ENCODE measurements at places on chromosomes 1 and 21.

DNA sequence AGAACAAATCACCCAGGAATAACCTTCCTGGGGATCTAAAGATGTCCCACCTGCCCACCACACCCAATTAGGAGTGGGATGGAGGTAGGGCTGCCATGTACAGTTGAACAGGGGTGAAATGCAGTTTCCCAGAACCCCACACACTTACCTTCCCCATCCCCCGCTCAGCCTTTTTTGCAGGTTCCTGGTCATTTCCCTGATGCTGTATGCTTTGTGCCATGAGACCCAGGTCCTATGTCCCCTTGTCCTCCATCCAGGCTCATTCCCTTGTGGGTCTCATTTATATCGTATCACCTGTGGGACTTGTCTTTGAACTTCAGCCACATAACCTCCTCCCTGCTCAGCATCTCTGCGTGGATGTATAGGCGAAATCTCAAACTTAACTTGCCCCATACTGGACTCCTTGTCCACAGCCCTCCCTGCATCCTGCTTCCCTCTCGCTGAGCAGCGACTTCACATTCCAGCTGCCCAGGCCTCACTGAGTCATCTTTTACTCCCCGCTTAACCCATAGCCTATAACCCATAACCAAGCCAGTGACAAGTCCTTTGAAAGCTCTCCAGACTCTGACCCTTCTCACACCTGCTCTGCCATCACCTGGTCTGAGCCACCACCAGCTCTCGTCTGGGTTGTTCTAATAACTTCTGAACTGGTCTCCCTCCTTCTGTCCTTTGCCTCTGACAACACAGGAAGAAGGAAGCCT, 4.7 kb downstream of the LDLRAD2 start:
- DNase-seq: peak; percentile 46

GRCh38 chr1:228975238-228975907, 240.1 kb downstream of the RHOU start:
- DNase-seq: no peak

DNA sequence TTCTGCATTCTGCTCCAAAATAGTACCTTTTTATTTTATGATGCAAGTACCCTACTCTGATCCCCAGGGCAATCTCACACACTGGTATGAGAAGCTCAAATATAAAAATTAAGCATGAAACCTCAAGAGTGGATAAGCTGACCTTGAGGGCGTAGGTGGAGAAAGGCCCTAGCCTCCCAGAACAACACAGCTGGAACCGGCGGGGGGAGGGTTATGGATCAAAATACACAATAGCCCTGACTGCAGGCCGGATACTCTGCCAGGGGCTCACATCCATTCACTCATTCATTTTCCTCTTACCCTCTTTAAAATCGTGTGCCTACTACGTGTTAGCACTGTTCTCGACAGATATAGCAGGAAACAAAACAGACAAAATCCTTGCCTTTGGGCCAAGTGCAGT, 32.8 kb upstream of the ECE1 start:
- peak; percentile 63 for DNase-seq

DNA sequence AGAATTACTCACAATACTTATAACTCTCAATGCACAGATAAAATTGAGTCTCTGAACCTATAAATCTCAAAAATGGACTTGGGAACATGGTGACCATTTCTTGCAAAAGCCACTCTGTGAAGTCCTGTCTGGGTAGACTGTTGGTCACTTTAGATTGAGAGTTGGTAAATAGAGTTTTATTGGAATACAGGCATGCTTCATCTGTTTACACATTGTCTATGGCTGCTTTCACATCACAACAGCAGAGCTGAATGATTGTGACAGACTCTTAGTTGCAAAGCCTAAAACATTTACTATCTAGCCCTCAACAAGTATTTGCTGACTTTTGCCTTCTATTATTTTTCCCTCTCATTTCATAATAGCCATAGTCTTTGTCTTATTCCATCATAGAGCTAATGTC, 24.1 kb upstream of the ASPM start:
- DNase-seq: no peak

GRCh38 chr21:15084668-15085067, 19.9 kb upstream of the NRIP1 start:
- no peak for DNase-seq

GRCh38 chr1:159554696-159555095, 18.9 kb upstream of the OR10J5 start:
- no peak for DNase-seq

GRCh38 chr1:42168763-42169162, 4.2 kb upstream of the GUCA2A start:
- DNase-seq: no peak

GRCh38 chr1:19289244-19289643, 674 bp upstream of the AKR7A3 start:
- no peak for DNase-seq

GRCh38 chr21:36813052-36813451, 114.1 kb downstream of the SIM2 start:
- DNase-seq: peak; percentile 44

GRCh38 chr21:33384841-33385331, 18.3 kb upstream of the IFNGR2 start:
- no peak for DNase-seq

DNA sequence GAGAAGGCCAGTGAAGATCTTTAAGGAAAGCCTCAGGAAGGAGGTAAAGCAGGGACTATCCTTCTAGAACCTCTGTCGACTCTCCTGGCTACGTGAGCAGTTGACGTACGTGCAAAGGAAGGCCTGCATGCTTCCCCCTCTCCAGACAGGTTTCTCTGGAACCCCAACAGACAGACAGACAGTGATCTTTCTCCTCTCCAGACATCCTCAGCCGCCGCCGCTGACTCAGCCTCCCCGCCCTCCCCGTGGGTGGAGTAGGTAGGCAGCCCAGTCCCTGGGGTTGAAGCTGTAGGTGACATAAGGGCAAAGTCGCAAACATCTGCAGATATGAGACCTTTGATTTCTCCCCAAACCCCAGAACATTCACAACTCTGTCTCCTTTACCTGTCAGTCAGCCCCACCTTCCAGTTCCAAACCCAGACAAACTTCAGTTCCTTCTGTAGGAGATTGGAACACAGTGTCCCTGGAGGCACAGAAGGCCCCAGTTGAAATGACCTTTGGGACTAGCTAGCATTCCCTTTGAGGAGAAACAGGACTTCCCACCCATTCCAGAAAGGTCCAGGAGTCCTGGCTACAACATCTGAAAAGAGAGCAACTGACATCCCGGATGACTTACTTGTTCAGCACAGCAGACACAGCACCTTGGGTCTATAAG, 146.0 kb upstream of the JUN start:
- no peak for DNase-seq

- DNase-seq: no peak
Observed at GRCh38 chr1:88399690-88400089, 284.4 kb upstream of the PKN2 start.

GRCh38 chr1:230463760-230464159, 37.6 kb upstream of the PGBD5 start:
- DNase-seq: no peak

DNA sequence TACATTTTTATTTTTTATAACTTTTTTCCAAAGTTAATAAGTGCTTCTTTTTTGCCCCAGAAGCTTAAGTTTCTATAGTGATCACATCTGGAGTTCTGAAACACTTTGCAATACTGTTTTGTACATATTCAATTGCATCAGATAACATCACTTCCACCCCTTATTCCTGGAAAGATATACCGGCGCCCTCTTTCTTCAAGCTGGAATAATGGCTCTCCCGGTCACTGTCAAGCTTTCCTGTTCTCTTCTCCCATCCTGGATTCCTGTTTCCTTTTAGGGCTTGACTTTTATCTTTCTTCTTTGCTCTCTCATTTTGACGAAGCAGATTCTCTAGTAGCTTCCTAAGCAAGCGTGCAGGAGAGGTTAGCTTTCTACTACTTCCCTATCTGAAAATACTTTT, 1866.8 kb downstream of the MRPL39 start:
- DNase-seq: no peak

GRCh38 chr1:228488125-228488817, 1.1 kb downstream of the RNF187 start:
- no peak for DNase-seq

GRCh38 chr1:68344208-68344607, 105.5 kb downstream of the RPE65 start:
- DNase-seq: no peak

DNA sequence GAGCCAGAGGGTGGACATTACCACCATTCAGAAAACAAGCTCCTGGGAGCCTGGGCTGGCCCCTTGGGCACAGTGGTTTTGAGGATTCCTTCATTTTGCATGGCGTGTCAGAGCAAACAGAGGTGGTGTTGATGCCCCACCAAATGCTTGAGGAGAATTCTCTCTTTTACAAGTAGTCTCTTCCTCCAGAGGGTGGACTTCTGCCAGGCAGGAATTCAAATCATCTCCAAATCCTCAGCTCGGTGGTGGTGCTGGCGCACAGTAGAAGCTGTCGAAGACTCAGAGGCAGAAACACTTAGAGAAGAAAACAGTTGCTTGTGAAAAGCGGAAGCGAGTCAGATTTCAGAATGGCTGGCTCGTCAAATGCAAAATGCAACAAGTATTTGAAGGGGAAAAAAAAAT, 3.4 kb upstream of the CHI3L1 start:
- no peak for DNase-seq

GRCh38 chr1:83676106-83676505, 322.8 kb downstream of the TTLL7 start:
- DNase-seq: no peak

DNA sequence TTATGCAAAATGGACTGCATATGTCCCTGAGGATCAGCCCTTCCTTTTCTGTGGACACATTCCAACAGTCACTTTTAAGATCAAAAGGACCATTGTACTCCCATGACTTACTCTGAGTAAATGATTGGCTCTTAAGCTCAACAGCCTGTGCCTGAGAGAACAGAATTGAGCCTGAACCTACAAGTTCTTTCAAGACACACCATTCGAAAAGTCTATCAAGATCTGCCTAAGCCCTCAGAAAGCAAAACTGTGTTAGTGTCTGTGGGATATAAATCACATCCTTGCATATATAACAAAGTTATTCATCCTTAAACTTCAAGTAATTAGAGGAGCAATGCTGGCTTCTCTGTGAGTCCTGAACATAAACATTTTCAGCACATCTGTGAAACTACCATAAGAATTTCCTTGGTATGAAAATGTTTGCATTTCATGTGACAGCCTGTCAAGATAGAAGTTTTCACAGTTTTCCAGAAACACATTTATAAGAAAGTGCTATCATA, 41.6 kb downstream of the PCNX2 start:
- DNase-seq: no peak

DNA sequence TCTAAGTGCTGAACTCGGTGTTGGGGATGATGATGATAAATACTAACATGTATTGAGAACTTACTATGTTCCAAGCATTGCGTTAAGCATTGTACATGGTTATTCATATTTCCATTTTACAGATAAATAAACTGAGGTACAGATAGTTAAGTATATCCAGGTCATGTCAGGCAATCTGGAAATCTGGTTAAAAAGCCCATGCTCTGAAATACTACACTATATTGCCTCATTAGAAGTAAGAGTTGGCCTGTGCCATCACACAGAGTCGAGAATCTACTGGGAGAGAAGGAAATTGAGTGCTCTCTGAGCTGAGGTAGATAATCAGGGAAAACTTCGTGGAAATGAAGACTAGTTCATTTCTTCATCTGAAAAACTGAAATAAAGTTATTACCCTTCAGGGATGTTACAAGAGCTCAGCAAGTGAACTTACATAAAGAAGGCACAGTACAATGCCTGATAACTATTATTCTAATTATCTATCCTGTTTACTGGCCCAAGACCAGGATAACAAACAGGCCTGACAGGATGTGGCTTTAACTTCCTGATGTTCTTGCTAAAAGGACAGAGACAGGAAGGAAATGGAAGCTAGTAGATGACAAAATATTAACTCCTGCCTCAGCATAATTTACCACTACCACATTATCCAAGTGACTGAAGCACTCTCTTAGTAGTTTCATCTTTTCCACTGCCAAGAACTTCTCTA, 85.6 kb downstream of the EPS15 start:
- peak; percentile 10 for DNase-seq

DNA sequence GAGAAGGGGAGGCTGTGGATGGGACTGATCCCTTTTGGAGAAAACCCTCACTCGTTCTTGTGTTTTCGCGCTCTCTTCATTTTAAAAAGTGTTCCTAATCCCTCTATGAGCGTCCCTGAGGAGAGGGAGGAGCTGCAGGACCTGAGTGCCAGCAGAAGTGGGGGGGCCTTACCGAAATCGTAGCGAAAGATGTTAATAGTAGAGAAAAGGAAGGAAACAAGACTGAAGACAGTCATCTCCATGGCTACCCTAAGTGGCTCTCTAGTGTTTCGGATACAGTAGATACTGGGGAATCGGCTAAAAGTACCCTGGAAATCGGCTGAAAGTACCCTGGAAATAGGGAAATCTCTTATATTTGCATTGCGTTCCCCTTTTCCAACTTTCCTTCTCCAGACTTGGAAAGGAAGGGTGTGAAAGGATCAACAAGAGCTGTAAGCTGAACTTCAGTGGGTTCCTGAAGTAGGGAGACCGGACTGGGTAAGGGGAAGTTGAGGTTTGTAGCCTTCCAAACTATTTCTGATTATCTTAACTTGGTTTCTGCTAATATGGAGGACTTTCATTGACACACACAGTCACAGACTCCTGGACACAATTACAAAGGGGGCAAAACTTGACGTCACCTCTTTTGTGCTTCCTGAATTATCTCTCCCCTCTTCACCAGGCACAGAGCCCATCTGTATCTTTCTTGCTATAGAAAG, 486 bp upstream of the DSTYK start:
- no peak for DNase-seq

DNA sequence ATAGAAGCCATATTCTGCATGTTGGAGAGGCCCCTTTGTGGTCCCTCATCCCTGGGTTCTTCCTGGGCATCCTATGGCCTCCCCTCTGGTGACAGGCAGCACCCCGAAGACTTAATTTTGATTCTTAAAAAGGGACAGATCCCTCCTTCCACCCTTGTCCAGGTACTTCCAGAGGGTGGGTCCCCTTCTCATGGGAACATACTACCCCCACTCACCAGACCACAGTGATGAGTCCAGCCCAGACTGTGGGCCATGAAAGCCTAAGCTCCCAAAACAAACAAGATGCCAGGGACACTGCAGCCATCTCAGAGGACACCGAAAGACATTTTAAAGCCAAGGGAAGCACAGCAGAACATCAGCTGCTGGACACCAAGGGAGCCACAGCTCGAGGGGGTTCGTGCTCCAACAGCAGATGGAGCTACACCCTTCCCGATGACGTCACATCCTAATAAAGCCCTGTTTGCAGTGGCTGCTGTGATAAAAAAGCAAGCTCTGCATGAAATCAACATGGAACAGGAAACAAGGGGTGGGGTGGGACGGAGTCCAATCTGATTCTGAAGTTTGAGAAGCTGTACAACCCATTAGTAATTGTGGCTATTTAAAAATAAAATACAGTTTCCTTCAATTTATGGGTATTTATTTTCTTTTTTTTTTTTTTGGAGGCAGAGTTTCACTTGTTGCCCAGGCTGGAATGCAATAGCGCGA, 32.4 kb downstream of the GNB1 start:
- peak; percentile 81 for DNase-seq

DNA sequence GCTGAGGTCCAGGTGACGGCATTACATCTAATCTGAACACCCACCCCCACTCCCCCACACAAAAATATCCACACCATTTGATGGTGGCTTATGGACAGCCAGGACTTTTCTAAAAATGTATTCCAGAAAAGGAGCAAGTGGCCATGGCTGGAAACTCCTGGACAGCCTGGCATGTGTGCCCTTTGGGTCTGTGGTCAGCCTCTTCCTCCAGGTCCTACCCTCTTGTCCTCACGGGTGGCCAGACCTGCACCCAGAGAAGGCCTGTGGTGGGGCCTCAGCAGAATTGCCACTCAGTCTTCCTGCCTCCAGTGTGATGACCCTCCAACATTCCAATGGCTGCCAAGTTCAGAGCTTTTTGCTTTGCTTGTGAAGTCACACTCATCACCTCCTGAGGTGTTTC, 600.6 kb downstream of the AJAP1 start:
- no peak for DNase-seq

GRCh38 chr1:46284597-46285564, 18.5 kb downstream of the LRRC41 start:
- DNase-seq: peak; percentile 23
